Stimulated activated CD4-positive, alpha-beta T cell treated with anti-CD3 and anti-CD28 coated beads, Interleukin-12 subunit alpha, Interleukin-12 subunit beta, amount 100 ng/mL, for 4 hours (primary cell): ENCODE measurements at places on chromosomes 4 and X.

DNA sequence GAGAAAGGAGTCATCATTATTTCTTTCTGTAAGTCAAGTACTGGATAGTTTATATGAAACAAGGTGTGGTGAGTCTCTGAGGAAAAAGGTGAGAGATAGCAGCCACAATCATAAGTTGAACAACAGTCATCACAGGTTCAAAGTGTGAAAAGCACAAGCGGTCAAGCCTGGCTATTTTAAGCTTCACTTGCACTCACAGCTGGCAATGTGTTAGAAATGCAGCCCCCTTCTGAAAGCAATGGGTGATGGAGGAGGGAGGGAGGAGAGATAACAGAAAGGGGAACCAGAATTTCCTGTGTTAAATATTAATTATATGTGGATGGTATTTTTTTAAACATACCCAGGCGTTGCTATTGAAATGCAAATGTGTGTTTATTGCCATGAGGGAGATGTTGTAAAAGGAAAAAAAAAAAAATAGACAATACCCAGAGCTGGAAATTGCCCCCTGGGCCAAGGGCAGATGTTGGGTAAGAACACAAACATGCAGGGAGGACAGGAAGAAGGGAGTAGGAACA lies 26.9 kb upstream of the BMP3 start:
- no peak for DNase-seq

DNA sequence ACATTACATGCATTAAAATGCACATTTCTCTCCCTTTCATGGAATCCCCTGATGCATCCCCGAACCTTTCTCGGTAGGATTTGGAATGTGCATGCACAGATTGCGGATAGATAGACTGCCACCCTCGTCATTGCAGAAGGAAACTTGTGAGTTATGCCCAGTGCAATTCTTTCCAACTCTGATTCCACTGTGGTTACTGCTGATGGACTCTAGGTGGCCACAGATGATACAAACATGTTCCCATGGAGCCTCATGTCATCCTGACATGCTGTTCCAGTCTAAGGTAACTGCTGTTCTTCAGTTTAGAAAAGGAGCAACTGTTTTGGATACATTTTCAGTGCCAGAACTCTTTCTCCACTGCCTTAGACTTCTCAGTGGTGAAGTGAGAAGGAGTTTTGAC lies 9.1 kb upstream of the VCX3B start:
- no peak for DNase-seq

DNA sequence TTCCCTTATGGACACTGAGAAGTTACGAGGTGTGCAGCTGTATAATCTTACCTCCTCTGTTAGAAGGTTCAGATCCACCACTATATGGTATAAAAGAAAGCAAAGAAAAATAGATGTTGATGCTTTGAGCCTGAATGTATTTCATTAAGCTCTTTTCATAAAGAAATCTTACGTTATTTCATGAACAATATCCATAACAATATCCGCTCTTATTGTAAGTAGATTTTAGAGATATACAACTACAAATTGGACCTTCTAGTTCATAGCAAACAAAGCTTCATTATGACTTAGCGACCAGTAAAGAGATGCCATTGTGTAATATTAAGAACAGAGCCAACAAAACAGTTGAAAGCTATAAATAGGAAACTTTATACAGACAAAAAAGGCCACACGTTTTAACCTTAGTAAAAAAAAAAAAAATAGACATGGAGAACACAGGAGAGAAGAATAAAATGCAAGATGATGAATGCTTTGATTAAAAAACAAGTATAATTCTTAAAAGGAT lies 203.6 kb downstream of the PDGFC start:
- DNase-seq: no peak

- no peak for DNase-seq
Measured at GRCh38 chr4:141783770-141784169, 147.4 kb downstream of the IL15 start.

GRCh38 chrX:106874075-106874474 lies 29.1 kb downstream of the RIPPLY1 start:
- DNase-seq: no peak

GRCh38 chr4:128444544-128445302 lies 157.1 kb upstream of the PGRMC2 start:
- DNase-seq: no peak

- DNase-seq: no peak
Measured at GRCh38 chr4:183350317-183351071, 28.3 kb upstream of the CLDN24 start.

DNA sequence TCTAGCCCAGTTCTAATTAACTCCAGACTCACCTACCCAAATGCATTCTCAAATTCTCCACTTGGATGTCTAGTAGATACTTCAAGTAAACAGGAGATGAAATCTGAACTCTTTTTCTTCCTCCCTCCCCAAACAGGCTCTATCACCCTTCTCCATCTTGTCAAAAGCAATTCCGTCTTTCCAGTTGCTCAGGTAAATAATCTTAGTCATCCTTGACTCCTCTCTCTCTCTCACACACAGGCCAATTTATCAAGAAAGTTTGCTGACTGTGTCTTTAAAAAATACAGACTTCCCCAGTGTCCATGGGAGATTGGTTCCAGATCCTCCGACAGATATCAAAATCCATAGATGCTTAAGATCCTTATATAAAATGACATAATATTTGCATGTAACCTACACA lies 12.9 kb downstream of the TXK start:
- no peak for DNase-seq

DNA sequence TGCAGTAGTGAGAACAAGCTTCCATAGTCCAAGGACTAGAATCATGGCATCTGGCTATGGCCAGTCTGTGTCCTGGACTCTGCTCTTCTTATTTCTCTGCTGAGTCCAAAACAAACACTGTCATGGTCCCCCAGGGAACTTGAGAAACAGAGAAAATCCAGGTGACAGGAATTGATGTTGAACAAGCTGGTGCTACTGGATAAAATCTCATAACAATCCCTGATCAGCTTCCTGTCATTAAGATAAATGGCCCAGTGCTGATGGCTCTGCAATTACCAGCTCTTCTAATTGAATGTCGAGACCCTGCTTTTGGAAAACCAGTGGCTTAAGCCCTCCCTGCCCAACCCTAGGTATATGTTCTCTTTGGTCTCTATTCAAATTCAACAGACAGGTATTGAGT lies 58.8 kb upstream of the ARHGAP36 start:
- DNase-seq: no peak

- DNase-seq: no peak
Measured at GRCh38 chr4:186108391-186108790, 3.9 kb downstream of the FAM149A start.

DNA sequence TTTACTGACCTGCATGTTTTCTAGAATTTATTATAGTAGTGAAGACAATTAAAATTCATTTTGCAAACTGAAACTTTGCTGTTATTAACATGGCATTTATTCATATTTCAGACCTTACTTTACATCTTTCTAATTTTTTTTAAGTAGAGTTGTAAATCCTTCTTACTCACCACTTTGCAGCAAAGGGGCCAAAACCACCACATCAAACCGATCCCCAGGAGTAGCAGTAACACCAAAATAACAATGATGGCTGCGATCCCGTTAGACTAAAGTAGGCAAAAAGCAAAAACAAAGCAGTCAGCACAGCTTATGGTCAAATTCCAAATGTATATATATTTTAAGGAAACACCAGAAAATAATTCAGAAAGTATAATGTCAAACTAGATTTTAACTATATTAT lies 64.7 kb downstream of the ANTXR2 start:
- DNase-seq: no peak

DNA sequence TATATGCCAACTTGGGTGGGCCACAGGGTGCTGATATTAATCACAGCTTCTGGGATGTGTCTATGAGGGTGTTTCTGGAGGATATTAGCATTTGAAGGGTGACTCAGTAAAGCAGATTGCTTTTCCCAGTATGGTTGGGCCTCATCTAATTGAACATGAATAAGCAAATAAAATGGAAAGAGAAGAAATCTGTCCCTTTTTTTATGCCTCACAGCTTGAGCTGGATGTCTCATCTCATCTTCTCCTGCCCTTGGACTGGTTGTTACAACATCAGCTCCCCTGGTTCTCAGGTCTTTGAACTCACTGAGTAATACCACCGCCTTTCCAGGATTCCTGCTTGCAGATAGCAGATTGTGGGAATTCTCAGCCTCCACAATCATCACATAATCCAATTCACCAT lies 1149.2 kb downstream of the PCDH18 start:
- DNase-seq: no peak

- DNase-seq: no peak
Measured at GRCh38 chrX:154733066-154733425, 17.8 kb downstream of the GAB3 start.

GRCh38 chr4:36917413-36917812 lies 327.1 kb upstream of the NWD2 start:
- no peak for DNase-seq

- no peak for DNase-seq
Measured at GRCh38 chrX:11965436-11965835, 172.8 kb upstream of the FRMPD4 start.

DNA sequence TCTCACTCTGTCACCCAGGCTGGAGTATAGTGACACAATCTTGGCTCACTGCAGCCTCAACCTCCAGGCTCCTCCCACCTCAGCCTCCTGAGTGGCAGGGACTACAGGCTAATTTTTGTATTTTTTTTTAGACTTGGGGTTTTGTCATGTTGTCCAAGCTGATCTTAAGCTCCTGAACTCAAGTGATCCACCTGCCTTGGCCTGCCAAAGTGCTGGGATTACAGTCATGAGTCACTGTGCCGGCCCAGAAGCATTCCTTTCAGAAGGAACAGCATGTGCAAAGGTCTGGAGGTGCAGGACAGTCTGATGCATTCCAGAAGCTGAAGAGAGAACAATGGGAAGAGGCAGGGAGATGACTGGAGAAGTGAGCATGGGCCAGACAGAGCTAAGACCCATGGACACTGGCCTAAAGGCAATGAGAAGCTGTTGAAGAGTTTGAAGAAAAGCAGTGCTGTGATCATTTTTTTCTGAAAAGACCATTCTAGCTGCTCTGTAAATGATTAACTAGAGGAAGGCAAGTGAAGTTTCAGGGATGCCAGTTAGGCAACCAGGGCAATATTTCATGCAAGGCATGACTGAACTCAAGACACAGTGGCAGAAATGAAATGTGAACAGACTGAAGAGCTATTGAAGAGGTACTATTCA lies 43.2 kb downstream of the MANBA start:
- no peak for DNase-seq

GRCh38 chrX:74291577-74291963 lies 12.4 kb upstream of the ZCCHC13 start:
- no peak for DNase-seq

DNA sequence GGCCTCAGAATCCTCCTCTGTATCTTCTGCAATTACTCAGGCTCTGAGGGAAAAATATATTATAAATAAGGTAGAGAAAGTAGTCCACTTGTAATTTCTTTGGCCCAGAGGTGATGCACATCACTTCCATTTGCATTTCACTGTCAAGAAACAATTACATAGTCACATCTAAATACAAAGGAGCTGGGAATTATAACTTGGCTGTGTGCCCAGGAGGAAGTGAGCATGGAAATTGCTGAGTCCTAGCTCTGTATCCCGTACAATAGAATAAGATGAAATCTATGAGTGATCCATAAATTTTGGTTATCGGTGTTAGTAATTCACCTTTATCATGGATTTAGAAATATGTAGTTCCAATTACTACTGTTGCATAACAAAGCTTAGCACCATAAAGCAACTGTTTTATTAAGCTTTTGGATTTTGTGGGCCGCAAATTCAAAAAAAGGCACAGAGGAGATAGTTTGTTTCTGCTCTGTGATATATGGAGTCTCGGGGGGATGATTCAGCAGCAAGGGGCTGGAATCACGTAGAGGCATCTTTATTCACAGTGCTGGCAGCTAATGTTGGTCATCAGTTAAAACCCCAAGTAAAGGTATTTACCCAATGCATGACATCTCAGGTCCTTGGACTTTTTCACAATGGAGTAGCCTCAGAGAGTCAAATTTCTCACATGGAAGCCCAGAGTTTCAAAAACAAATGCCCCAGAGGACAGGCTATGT lies 241.4 kb upstream of the GALNT7 start:
- DNase-seq: no peak

GRCh38 chr4:2141762-2142451 lies 82.8 kb downstream of the NAT8L start:
- DNase-seq: peak; percentile 4
